ENCODE measurements at places on chromosomes 12 and 14. TPM values are rescaled to one million over a fixed set of nuclear protein-coding genes. Genes with fewer than 3 reads are reported as not detected.

GRCh38 chr12:1947081-1947480 lies 28.6 kb upstream of the CACNA2D4 start:
- no peak overlapping the region for H3K27ac ChIP-seq
- DNase-seq = no peak
- H3K27me3 ChIP-seq = no peaks in the 10 kb centered on the region
- H3K4me3 ChIP-seq = no peak overlapping the region
- peaks cover 39% of the 10 kb centered on the region for H3K36me3 ChIP-seq

GRCh38 chr14:56731187-56731586 lies 79.1 kb downstream of the OTX2 start:
- H3K27ac ChIP-seq = no peak overlapping the region
- no peak overlapping the region for H3K4me3 ChIP-seq
- no peak for DNase-seq

GRCh38 chr12:132329720-132330548 lies 545 bp upstream of the GALNT9 start:
- no peaks in the 10 kb centered on the region for H3K36me3 ChIP-seq
- DNase-seq = no peak
- peaks cover 5% of the 10 kb centered on the region for H3K4me1 ChIP-seq
- no peak overlapping the region for H3K4me3 ChIP-seq
- peaks cover 21% of the 10 kb centered on the region for H3K27me3 ChIP-seq

Gene ARHGEF25
- total RNA-seq = 1.7 TPM

Gene CNOT2
- total RNA-seq = 74.4 TPM

Gene PROX2
- total RNA-seq = not detected

Gene PRB2
- total RNA-seq = not detected

Gene THAP2
- 5.7 TPM for total RNA-seq

Gene HAL
- total RNA-seq = 0.09 TPM

Gene RPGRIP1
- not detected for total RNA-seq

Gene LPAR5
- 3.3 TPM for total RNA-seq

Measured in activated CD4-positive, alpha-beta T cell treated with anti-CD3 and anti-CD28 coated beads, Interleukin-2, amount 10 ng/mL, durations not matched to agents 24 days and 14 days (primary cell).